OCI-M1 (cell line): ENCODE measurements at places on chromosomes 3 and 15.
A peak's percentile ranks its signal among the peaks of the same experiment; 100 is the strongest.

- DNase-seq: peak; percentile 92
Measured at GRCh38 chr15:78065284-78065872, 12.1 kb downstream of the TBC1D2B start.

DNA sequence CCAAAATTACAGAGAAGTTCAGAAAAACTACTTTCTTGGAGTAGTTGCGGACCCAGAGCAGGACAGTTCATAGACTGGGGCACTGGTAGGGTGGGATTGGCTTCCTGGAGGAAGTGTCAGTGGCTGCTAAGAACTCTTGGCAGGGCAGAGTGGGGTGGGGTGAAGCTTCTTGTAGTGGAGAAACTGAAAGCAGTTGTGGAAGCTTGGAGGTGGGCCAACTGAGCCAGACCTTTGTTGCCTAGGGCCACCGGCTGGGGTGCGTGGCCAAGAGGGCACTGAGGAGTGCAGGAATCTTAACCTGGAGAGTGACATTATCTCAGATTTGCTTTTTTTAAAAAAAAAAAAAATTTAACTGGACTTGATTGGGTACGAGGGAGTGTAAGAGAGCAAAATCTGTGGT, 3.1 kb downstream of the KAT2B start:
- peak; percentile 83 for DNase-seq

DNA sequence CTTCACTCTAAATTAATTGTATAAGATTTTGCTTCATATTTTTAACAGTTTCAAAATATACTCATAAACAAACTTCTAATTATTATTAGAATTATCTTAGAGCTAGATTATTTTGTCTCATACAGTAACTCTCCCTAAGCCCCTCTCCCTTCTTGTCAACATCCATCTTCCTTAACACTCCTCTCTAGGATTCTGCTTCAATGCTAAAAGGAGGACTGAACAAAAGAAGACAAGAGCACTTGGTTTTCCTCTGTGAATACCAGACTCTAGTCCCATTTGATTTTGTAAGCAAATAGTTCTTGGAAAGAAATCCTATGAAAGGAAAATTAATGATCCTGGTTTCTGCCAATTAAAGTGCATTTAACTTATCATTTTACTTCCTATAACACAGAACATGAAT, 91.8 kb downstream of the KCNMB2 start:
- no peak for DNase-seq

DNA sequence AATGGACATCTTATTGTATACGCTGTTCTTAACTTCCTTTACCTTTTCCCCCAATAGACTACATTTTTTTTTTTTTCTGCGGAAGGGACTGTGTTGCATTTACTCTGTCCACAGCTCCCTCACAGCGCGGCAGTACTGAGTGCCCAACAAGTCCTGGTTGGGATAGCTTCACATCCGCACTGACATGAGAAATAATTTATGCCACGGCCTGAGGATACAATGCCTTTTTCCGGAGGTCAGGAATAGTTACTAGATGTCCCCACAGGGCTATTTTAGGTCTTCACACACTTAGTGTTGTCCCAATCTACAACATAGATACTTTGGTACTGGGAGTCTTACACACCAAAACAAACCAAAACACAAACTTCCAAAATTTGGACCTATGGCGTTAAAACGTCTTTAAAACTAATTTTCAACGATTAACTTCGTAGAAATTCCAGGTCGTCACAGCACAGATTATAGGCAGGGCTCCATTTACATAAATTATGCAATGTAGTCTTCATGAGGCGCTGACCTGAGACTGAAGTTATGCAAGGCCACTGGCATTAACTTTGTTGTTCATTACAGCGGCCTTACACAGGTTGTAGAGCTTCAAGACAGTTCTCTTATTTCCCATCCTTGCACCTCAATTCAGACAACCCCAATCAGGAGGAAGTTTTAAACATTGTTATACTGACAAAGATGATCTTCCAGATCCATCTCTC, 989 bp upstream of the PPIB start:
- peak; percentile 63 for DNase-seq

DNA sequence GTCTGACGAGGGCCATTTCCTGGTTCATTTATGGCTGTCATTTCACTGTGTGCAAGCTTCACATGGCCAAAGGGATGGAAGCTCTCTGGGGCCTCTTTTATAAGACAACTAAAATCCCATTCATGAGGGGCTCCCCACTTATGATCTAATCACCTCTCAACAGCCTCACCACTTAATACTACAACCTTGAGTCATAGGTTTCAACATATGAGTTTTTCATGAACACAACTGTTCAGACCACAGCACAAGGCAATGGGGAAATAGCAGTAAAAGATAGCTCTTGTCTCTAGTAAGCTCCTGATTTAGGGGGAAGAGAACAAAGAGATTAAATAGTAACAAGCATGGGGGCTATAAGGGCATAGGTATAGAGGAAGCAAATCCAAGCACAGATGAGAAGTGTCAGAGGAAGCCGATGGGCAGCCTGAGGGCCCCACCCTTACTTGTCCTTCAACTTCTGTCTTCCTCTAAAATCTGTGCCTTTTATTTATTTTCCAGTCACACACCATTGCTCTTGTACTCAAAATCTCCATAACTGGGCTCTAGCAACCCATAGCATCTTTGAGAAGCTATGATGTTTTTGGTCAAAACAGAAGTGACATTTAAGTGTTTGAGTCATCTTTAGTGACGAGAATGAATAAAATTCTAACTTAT, 329.1 kb downstream of the UNC13C start:
- DNase-seq: no peak

DNA sequence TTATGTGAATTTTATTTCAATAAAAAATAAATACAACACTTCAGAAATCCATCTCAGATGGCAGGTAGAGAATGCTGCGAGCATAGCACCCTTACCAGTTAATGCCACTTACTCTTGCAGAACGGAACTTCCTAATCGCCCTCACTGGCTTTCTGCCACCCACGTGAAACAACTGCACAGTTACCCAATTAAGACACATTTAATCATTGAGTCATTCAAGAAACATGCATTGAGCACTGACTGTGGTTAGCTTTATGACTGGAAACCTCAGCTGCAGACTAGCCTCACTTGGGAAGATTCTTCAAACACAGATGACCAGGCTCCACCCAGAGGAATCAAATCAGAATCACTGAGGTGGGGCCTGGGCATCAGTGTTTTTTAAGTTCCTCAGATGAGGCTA, 5.6 kb upstream of the MFGE8 start:
- peak; percentile 66 for DNase-seq

DNA sequence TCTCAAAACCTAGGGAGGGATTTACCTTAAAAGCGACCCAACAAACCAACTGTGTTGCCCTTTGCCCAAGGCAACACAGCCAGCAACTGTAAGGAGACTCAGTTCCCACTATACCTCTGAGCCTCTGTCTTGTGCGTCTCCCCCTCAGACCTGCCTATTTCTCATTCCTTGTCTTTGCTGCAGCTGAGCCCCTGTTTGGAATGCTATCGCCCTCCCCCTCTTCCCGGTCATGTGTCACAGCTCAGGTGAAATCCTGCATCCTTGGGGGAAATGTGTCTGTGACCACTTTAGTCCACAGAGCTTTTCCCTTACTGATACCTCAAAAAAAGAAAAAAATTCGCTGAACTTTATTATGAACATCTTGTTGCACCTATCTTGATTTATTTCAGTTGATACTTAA, 52.0 kb upstream of the LRIG1 start:
- DNase-seq: no peak

DNA sequence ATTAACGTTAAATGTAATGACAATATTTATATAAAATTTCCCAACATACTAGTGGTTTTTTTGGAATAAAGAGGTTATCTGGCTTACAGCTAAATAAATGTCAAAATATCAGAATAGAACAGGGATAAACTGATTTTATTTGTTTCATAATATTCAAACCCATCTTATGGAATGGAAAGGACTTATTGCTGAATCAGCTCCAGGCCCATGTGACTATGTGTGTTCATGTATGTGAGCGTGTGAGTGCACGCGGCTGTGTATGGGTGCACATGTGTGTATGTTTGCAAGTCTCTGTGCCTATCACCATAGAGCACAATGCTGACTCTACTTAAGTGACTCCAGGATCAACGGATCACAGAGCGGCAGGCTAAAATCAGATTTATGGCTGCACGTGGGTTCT, 392.3 kb upstream of the GRM7 start:
- no peak for DNase-seq

- no peak for DNase-seq
Measured at GRCh38 chr3:46946416-46946815, 30.1 kb downstream of the CCDC12 start.
